ENCODE measurements at places on chromosomes 12 and 14.

DNA sequence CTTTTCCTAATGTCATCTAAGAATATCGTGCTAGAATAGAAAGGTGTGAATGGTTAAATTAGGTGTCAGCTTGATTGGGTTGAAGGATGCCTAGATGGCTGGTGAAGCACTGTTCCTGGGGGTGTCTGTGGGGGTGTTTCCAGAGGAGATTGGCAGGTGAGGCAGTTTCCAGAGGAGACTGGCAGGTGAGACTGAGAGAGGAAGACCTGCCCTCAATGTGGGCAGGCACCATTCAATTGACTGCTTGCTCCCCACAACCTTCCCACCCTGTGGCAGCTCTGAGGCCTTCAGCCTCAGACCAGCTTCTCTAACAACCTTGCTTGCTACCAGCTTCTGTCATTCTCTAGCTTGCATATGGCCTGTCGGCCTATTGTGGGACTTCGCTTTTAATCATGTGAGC, 9.2 kb downstream of the RNASE9 start:
- DNase-seq = no peak

DNA sequence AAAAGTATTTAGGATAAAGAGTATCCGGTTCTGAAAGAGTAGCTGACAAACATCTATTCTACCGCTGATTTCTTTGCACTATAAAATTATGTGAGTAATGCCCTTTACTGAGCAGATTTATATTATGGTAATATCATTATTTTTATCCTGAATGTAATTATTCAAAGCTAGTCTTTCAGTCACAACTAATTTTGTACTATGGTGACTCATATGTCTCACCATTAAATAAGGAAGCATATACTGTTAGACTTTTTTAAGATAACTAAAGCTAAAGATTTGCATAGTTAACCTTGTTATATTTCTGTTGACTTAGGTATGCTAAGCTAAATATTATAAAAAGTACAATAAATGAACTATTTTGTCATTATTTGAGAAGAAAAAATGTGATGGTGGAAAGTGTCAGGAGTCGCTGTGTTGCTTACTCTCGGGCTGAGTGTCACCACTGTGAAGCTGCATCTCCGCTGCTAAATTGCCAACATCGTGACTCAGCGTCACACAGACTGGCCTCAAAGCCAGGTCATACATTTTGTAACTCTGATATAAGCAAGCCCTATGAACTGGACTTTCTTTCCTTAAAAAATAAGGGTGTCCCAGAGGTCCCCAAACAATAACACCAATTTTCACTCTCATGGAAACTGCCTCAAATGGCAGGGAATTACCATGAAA, 69.1 kb upstream of the SSTR1 start:
- no peak for DNase-seq

- DNase-seq = no peak
Observed at GRCh38 chr12:127459166-127459565, 807.8 kb upstream of the TMEM132C start.

DNA sequence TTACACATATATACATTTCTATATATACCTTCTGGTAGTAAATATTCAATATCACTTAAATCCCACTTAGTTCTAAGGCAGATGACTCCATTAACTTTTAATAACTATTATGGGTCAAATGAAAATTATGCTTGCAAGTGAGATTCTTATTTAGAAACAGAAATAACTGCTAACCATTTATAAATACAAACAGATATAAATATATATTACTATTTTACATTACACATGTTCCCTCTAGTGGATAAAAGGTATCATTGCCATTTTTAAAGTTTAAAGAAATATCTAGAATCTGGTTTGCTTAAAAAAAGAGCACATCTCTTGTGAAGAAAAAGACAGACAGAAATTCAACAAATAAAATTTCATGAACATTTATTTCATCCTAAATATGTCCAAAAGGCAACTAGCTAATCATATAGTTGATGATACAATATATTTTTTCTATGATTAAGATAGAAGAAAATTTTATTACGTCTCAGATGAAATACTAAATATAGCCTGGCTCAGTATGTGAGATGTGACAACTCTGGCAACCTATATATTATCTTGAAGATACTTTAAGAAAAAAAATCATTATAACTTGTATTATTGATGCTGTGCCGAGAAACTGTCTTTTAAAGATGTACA, 11.7 kb upstream of the RAD51AP1 start:
- DNase-seq = peak; percentile 36

All from MM.1S (cell line).